ENCODE measurements at places on chromosomes 5 and 9.

DNA sequence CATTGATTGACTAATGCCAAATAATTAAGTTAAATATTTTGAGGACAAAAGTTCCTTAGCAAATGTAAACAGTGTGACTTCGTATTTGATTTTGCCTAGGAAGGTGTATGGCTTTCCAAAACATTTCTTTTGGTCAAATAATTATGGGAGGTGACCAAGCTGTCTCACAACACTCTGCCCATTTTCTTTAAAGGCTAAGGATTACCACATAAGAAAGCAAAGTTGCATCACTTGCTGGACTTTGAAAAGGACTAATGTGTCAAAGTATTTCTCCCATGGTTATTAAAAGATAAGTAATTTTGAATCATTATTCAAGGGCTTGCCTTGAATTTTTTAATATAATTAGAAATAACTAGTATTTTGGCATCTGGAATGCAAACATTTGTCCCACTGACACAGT, 74.7 kb downstream of the HAPLN1 start:
- H3K36me3 ChIP-seq, result no peaks in the 10 kb centered on the region
- no peak for DNase-seq
- no peaks in the 10 kb centered on the region for H3K4me1 ChIP-seq
- H3K27me3 ChIP-seq, result no peaks in the 10 kb centered on the region
- H3K4me3 ChIP-seq, result no peak overlapping the region

GRCh38 chr5:168214886-168215285, 76.6 kb upstream of the WWC1 start:
- no peak for DNase-seq
- H3K36me3 ChIP-seq, result no peaks in the 10 kb centered on the region
- no peaks in the 10 kb centered on the region for H3K27me3 ChIP-seq
- H3K27ac ChIP-seq, result no peak overlapping the region
- no peaks in the 10 kb centered on the region for H3K4me1 ChIP-seq

DNA sequence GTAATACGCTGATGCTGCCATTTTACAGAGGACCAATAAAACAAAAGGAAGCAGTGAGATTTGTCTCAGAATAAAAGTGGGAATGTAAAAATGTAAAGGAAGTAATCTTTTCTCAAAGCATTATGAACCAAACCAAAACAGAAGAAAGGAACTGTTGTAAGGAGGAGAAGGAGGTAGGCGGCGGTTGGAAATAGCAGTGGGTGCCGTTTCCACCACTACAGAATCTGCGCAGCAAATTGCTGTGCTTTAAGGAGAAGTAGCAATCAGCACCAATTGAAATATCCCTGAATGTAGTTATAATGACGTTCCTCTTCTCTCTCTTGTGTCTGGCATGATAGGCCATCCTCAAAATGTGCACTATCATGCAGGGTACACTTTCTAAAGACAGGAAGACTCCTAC, 455.1 kb upstream of the TLE4 start:
- no peak for DNase-seq
- H3K4me1 ChIP-seq, result no peaks in the 10 kb centered on the region
- H3K4me3 ChIP-seq, result no peak overlapping the region

DNA sequence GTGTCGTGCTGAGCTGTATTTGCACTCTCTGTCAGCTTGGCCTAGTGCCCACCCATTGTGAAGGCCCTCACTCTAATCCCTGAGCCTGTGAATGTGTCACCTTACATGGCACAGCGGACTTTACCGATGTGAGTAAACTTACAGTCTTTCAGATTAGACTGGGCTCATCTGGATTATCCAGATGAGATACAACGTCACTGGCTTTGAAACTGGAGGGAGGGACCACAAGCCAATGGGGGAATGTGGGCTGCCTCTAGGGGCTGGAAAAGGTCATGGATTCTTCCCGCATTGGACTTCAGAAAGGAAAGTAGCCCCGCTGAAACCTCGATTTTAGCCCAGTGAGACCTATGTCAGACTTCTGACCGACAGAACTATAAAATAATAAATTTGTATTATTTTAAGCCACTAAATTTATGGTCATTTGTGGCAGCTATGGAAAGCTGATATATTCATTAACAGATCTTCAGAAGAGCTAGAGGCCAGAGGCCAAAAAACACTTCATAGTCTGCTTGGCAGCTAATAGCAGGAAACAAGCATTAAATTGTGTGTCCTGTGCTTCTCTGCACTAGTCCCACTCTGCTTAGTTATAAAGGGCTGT, 139.0 kb upstream of the GAS1 start:
- no peak for DNase-seq
- no peaks in the 10 kb centered on the region for H3K27me3 ChIP-seq
- H3K4me3 ChIP-seq, result no peak overlapping the region
- no peaks in the 10 kb centered on the region for H3K36me3 ChIP-seq

GRCh38 chr9:93909242-93909616, 45.9 kb downstream of the BARX1 start:
- H3K4me3 ChIP-seq, result no peak overlapping the region
- no peaks in the 10 kb centered on the region for H3K36me3 ChIP-seq
- no peaks in the 10 kb centered on the region for H3K4me1 ChIP-seq
- H3K27ac ChIP-seq, result no peak overlapping the region
- DNase-seq, result peak; percentile 17

Measured in psoas muscle (tissue), 8 donors.